ENCODE measurements at places on chromosomes 12 and 14.
A peak's percentile ranks its signal among the peaks of the same experiment; 100 is the strongest.

- no peak for DNase-seq
These were observed 47.7 kb upstream of the ANP32D start for GRCh38 chr12:48424644-48425043.

- no peak for DNase-seq
These were observed 94.3 kb downstream of the OTX2 start for GRCh38 chr14:56715938-56716337.

GRCh38 chr14:23639891-23640523 is 3.8 kb downstream of the DHRS2 start:
- no peak for DNase-seq

GRCh38 chr12:90910958-90911357 is 44.0 kb downstream of the CCER1 start:
- DNase-seq: no peak

DNA sequence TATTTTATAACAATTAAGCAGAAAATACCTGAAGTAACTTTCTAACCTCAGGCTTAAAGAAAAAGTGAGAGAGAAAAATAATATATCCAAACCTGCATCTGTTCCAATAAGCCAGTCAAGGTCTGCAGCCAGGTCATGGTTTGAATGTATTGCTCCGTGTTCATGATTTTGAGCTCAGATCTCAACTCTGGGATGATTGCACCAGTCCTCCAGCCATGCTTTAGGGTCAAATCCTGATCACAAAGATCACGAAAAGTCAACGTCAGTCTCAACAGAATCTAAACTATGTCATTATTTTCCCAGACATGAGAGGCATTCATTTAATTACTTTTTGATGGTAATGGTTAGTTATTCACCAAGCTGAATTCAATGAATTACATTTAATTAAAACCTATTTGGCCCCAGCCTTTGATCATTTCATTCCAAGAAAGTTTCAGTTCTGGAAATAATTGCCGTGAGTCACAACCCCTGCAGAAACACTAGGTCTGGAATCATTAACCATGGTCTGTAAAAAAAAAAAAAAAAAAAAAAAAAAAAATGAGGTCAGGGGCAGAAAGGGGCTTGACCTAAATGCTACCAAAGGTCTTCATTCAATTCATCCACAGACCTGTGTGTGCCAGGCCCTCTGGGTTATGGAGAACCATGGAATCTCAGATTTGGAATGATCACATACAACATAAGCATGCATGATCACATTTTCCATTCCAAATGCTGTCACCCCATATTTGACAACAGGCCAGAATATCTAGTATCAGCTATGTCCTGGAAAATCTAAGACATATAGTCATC is 55.6 kb downstream of the NT5DC3 start:
- DNase-seq: no peak

DNA sequence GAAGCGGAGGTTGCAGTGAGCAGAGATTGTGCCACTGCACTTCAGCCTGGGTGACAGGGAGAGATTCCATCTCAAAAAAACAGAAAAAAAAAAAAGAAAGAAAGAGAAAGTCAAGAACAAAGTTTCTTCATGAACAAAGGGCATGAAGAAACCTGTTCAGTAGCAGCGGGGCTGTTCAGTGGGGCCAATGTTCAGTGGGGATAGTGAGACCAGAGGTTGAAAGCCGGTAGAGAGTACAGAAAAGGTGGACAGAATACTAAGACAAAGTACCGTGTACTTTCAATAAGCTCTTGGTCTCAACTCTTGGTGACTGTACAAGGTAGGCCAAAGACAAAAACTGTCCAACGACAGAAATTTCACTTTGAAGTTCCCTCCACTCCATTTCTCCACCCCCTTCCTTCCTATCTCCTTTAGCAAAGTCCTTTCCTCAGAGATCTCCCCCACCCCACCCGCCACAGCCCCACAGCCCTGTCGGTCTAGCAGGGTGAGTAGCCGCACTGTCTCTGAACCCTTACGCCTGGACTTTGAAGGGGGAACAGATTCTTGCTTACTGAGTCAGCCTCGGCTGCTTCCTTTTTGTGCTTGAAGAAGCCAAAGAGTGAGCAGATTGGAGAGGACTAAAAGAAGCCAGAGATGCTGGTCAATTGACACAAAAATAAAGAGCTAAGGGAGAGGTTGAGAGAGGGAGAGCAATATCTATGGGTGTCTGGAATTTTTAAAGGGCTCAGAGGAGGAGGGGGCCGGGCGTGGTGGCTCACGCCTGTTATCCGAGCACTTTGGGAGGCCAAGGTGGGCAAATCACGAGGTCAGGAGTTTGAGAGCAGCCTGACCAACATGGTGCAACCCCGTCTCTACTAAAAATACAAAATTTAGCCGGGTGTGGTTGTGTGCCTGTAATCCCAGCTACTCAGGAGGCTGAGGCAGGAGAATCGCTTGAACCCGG is 44.2 kb upstream of the FOS start:
- no peak for DNase-seq

GRCh38 chr14:68843471-68844209 is 50.8 kb upstream of the ZFP36L1 start:
- peak; percentile 36 for DNase-seq

- DNase-seq: no peak
These were observed 21.5 kb downstream of the AMN start for GRCh38 chr14:102943979-102944378.

DNA sequence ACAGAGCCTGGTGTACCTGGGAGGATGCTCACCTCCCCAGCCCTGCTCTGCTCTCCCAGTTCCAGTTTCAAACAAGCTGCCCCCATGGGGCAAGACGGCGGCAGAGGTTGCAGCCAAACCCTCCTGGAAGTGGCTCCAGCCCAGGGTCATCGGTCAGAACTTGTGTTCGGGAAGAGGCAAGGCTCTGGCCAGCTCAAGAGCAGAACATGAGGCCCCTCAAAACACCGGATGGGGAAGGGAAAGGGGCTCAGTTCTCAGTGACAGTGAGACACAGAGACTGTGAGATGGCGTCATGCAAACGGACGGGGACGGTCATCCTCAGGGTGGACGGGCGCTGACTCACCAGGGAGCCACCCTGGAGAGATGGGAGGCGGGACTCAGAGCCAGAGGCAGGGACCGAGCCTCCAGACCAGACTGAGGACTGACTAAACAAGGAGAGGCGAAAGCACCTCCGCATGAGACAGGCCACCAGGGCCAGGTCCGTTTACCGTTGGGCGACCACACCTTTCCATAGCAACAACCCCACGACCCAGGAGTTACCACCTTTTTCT is 63.9 kb upstream of the GALNT9 start:
- no peak for DNase-seq

Measured in CMK (cell line).